Activated T-helper 1 cell treated with anti-CD3 and anti-CD28 coated beads, Interleukin-12 subunit alpha, Interleukin-12 subunit beta, Interleukin-2, Interleukin-4 antibody, amounts not matched to agents 30 ng/mL and 10 ng/mL and 1 ng/mL, durations not matched to agents 14 hours and 24 hours and 36 hours (primary cell): ENCODE measurements at places on chromosomes 7 and 10. TPM values are rescaled to one million over a fixed set of nuclear protein-coding genes. Genes with fewer than 3 reads are reported as not detected.
A peak's percentile ranks its signal among the peaks of the same experiment; 100 is the strongest.

HOXA6 gene
- not detected in 2 replicates for total RNA-seq

FBXL13 gene
- 0.34 and 0.54 TPM in 2 replicates for total RNA-seq

DNA sequence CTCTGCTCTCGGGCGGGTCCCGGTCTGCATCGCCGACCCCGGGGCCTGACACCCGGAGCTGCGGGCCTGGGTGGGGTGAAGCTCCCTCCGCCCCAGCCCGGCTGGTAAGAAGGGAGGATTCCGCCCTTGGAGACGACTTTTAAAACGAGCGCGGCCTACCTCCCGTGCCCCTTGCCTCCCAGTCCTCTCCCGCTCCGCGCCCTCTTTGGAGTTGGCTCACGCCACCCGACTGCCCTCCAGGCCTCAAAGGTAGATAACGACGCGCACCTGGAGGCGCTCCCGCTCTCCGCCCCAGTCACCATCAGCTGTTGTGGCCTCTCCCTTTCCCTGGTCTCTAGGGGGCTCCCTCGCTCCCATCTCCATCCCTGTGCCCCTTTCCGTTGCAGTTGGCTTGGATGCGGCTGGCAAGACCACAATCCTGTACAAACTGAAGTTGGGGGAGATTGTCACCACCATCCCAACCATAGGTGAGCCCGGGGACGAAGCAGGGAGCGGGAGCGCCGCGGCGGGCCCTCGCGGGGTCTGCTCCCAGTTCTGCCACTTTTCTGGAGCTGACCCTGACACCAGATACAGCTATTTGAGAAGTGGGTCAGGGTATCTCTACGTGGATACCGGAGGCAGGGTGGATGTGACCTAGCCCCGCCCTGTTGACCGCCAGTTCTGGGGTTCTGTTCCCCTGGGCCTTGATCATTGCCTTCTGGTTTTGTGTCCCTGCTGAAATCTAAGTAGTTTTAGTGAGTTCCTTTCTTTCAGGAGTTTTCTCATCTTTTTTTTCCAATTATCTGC, 679 bp downstream of the ARF5 start:
- DNase-seq: no peak
- peak overlapping the region; percentile 98 for H3K4me3 ChIP-seq
- H3K4me1 ChIP-seq: peaks cover 39% of the 10 kb centered on the region
- H3K27me3 ChIP-seq: peaks cover 3% of the 10 kb centered on the region

DNA sequence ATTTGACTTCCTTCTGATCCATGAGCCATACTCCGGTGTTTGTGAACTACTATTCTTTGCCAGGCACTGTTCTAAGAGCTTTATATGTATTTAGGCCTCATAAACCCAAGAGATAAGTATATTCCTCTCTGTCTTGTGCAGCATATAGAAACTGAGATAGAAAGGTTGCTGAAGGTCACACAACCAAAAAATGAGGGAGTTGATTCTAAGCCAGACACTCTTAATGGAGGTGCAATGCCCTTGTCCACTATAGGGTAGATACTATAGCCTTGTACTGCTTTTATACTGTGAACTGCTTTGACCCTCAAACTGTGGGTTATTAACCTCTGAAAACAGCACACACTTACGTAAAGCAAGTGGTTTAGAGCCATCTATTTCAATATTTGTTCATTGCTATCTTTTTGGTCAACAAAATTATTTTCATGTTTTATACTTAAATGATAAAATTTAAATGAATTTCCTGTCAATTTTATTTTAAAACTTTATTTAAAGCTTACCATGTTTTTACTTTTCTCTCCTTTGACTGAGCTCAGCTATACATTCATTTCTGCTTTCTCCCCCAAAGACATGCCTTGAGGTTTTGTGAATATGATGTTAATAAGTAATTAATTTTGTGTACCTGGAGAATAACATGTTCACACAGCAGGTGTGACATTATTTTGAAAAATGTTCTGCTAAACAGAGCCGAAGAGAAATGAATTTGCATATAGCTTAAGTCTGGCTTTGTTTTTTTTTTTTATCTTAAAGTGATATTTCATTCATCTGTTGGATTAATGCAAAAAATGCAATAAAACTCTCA, 687.3 kb downstream of the DNAJB9 start:
- no peaks in the 10 kb centered on the region for H3K36me3 ChIP-seq
- H3K27ac ChIP-seq: no peak overlapping the region
- H3K4me1 ChIP-seq: no peaks in the 10 kb centered on the region
- no peak for DNase-seq

- no peak overlapping the region for H3K4me3 ChIP-seq
- no peak overlapping the region for H3K27ac ChIP-seq
- H3K27me3 ChIP-seq: no peaks in the 10 kb centered on the region
- no peaks in the 10 kb centered on the region for H3K36me3 ChIP-seq
- DNase-seq: no peak
Measured at GRCh38 chr7:1762238-1762945, 92.3 kb downstream of the ELFN1 start.

- peaks cover 53% of the 10 kb centered on the region for H3K4me1 ChIP-seq
- DNase-seq: peak; percentile 34
- peaks cover 5% of the 10 kb centered on the region for H3K27me3 ChIP-seq
- H3K4me3 ChIP-seq: peak overlapping the region; percentile 90
- peak overlapping the region; percentile 80 for H3K27ac ChIP-seq
Measured at GRCh38 chr10:15167411-15168290, 842 bp downstream of the NMT2 start.

ARHGEF35 gene
- total RNA-seq: 2.5 and 3.4 TPM in 2 replicates

- no peak overlapping the region for H3K27ac ChIP-seq
- H3K27me3 ChIP-seq: no peaks in the 10 kb centered on the region
- peaks cover 41% of the 10 kb centered on the region for H3K4me1 ChIP-seq
- H3K4me3 ChIP-seq: no peak overlapping the region
Measured at GRCh38 chr7:23520582-23520981, 11.2 kb downstream of the TRA2A start.

GRCh38 chr10:99279626-99280111, 44.0 kb upstream of the HPSE2 start:
- H3K4me1 ChIP-seq: no peaks in the 10 kb centered on the region
- no peak for DNase-seq
- H3K36me3 ChIP-seq: no peaks in the 10 kb centered on the region
- H3K27ac ChIP-seq: no peak overlapping the region
- H3K27me3 ChIP-seq: peaks cover 15% of the 10 kb centered on the region

MARVELD1 gene
- total RNA-seq: 3.0 and 3.4 TPM in 2 replicates

DNA sequence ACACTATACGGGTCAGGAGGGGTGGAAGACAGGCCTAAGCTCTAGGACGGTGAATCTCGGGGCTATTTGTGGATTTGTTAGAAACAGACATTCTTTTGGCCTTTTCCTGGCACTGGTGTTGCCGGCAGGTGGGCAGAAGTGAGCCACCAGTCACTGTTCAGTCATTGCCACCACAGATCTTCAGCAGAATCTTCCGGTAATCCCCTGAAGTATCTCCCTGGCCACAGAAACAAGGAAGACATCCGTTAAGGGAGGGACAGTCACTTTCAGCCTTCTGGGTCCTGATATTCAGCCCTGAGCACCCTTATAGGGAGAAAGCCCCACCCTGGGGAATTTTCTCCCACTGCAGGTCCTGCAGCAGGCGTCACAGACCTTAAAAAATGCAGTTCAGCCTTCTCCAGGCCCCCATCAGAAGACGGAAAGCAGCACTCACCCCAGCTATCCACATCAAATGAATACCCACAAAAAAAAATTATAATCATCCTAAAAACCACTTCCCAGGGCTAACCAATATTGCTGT, 23.2 kb downstream of the PLAC9 start:
- no peak overlapping the region for H3K4me3 ChIP-seq
- no peaks in the 10 kb centered on the region for H3K27me3 ChIP-seq
- H3K36me3 ChIP-seq: peaks cover 60% of the 10 kb centered on the region
- no peak overlapping the region for H3K27ac ChIP-seq
- no peak for DNase-seq
- peaks cover 11% of the 10 kb centered on the region for H3K4me1 ChIP-seq

GRCh38 chr7:80770061-80770460, 131.6 kb downstream of the CD36 start:
- DNase-seq: no peak
- no peaks in the 10 kb centered on the region for H3K4me1 ChIP-seq
- H3K27ac ChIP-seq: no peak overlapping the region
- H3K27me3 ChIP-seq: no peaks in the 10 kb centered on the region
- H3K4me3 ChIP-seq: no peak overlapping the region

- H3K4me1 ChIP-seq: no peaks in the 10 kb centered on the region
- H3K27ac ChIP-seq: no peak overlapping the region
- no peak overlapping the region for H3K4me3 ChIP-seq
- H3K36me3 ChIP-seq: no peaks in the 10 kb centered on the region
- DNase-seq: no peak
Measured at GRCh38 chr7:57424515-57425238, 25.3 kb upstream of the ZNF716 start.

HOXA9 gene
- total RNA-seq: not detected in 2 replicates

LIPM gene
- not detected in 2 replicates for total RNA-seq

- no peak overlapping the region for H3K4me3 ChIP-seq
- H3K27me3 ChIP-seq: peaks cover 11% of the 10 kb centered on the region
- H3K4me1 ChIP-seq: no peaks in the 10 kb centered on the region
- no peak for DNase-seq
- no peak overlapping the region for H3K27ac ChIP-seq
Measured at GRCh38 chr10:78420946-78421735, 387.5 kb downstream of the RPS24 start.

DNA sequence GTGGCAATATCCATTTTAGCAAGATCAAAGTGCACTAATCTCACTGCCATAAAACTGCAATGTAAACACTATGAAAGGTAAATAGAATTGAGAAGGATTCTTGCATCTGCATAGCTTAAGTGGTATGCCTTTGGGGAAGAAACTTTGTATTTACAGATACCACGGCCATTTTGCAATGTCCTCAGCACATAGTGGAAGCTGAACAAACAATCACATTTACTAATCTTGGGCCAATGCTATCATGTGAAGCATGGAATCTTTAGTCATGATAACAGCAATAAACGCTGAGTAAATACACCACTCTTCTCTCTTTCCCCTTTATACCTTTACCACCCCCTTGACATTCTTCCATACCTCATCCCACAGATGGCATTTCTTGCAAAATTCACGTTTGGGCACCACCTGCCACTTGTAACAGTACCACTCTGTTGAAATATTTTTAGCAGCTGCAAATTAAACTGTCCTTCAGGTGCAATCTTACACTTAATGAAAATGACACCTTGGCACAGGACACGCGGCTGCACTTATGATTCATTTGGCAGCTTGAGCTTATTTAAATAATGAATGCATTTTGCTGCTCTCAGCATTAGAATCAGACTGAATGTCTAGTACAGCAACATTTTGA, 171.8 kb downstream of the SEMA3A start:
- no peak overlapping the region for H3K4me3 ChIP-seq
- no peaks in the 10 kb centered on the region for H3K4me1 ChIP-seq
- no peak overlapping the region for H3K27ac ChIP-seq
- H3K36me3 ChIP-seq: no peaks in the 10 kb centered on the region
- no peaks in the 10 kb centered on the region for H3K27me3 ChIP-seq

NT5C3A gene
- total RNA-seq: 36.2 and 43.9 TPM in 2 replicates

ZNF503 gene
- total RNA-seq: 0.07 TPM in 1 of 2 replicates, not detected in the other

DNA sequence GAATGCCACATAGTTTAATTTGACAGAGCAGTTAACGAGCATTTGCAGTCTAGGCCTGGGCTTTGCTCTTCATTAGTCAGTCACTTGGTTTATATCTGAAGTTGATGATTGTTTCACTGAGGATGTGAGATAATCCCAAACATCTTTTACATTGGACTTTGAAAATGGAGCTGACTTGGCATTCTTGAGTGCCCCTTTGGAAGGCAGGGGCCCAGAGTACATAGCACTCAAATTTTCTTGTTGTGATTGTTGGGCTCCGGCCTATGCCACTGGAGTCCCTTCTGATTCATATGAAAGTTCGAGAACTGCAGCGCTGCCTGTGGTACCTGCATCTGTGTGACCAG, 21.9 kb downstream of the DNAJB6 start:
- peaks cover 49% of the 10 kb centered on the region for H3K4me1 ChIP-seq
- no peaks in the 10 kb centered on the region for H3K27me3 ChIP-seq
- DNase-seq: no peak

- H3K27me3 ChIP-seq: peaks cover 11% of the 10 kb centered on the region
- no peak overlapping the region for H3K27ac ChIP-seq
- no peaks in the 10 kb centered on the region for H3K4me1 ChIP-seq
- no peak overlapping the region for H3K4me3 ChIP-seq
Measured at GRCh38 chr7:35241436-35241835, 12.5 kb downstream of the TBX20 start.

DNA sequence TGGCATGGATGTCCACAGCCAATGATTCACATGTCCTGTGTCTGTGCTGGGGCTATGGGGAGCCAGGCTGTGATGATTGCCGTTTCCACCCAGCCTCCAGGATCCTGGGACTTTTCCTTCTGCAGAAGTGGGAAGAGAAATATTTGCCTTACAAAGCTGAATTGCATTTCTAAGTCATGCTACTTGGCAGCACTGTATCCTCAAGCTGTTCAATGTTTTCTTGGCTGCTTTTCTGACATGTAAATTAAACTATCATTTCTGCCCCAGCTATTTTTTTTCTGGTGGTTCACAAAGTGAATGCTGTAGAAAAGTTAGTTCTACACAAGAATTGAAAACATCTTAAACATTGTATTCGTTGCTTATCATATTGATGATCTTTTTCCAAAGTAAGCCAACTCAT, 51.9 kb upstream of the TCERG1L start:
- no peaks in the 10 kb centered on the region for H3K27me3 ChIP-seq
- DNase-seq: no peak
- no peaks in the 10 kb centered on the region for H3K4me1 ChIP-seq
- H3K27ac ChIP-seq: no peak overlapping the region

GRCh38 chr10:95201736-95202135, 7.7 kb downstream of the ACSM6 start:
- no peaks in the 10 kb centered on the region for H3K4me1 ChIP-seq
- no peak for DNase-seq

DNA sequence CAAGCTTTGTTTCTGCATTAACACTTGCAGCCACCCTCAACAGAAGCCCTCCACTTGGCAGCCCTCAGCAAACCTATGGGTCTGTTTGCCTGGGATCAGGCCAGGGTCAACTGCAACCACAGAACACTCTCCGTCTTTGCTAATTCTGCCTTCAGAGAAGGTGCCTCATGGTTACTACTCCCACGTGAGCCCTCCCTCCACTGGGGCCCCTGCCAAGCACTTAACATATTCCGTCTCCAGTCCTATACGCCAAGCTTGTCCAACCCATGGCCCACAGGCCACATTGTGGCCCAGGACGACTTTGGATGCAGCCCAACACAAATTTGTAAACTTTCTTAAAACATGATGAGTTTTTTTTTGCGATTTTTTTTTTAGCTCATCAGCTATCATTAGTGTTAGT, 54.7 kb downstream of the HSPA12A start:
- DNase-seq: no peak
- H3K4me1 ChIP-seq: no peaks in the 10 kb centered on the region
- no peaks in the 10 kb centered on the region for H3K27me3 ChIP-seq
- H3K27ac ChIP-seq: no peak overlapping the region
- no peak overlapping the region for H3K4me3 ChIP-seq
- H3K36me3 ChIP-seq: no peaks in the 10 kb centered on the region

- no peaks in the 10 kb centered on the region for H3K27me3 ChIP-seq
- H3K27ac ChIP-seq: no peak overlapping the region
- no peaks in the 10 kb centered on the region for H3K4me1 ChIP-seq
- no peak for DNase-seq
Measured at GRCh38 chr10:83253011-83253671, 886.2 kb upstream of the GHITM start.
